Globus pallidus (tissue), 1 donor: ENCODE measurements at places on chromosomes 1 and 21.

DNA sequence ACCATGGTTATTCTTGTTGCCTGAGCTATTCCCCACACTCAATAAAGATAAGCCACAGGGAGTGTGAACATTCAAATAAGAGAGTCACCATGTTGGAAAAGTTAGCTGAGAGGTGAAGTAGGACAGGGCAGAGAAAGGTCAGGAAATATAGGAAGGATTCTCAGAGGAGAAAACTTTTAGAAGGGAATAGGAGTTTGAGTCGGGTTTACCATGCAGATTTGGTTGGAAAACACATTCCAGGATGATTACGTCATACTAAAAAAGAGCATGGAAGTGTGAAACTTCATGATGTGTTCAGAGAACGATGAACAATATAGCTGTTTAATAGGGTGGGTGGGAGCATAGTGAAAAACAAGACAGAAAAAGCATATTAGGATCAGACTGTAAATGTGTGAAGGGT lies 1125.3 kb upstream of the ADGRL2 start:
- DNase-seq: no peak

DNA sequence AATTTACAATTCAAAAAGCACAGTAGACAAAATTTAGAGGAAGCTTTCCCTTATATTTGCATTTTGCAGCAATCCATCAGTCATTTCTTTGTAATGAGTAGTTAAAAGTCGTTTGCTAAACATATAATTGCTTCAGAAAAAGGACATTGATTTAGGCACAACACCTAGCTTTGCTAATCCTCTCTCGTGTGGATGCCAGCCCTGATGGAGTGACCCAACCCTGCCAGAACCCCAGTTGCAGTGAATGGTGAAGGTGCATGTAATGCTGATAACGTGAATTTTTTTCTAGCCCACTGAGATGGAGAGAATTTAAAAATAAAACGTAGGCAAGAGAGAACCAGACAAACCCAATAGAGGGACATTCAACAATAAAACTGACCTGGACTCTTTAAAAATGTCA lies 263.4 kb downstream of the GRIK1 start:
- DNase-seq: no peak

- DNase-seq: no peak
These were observed 39.1 kb upstream of the FHAD1 start for GRCh38 chr1:15207829-15208429.

DNA sequence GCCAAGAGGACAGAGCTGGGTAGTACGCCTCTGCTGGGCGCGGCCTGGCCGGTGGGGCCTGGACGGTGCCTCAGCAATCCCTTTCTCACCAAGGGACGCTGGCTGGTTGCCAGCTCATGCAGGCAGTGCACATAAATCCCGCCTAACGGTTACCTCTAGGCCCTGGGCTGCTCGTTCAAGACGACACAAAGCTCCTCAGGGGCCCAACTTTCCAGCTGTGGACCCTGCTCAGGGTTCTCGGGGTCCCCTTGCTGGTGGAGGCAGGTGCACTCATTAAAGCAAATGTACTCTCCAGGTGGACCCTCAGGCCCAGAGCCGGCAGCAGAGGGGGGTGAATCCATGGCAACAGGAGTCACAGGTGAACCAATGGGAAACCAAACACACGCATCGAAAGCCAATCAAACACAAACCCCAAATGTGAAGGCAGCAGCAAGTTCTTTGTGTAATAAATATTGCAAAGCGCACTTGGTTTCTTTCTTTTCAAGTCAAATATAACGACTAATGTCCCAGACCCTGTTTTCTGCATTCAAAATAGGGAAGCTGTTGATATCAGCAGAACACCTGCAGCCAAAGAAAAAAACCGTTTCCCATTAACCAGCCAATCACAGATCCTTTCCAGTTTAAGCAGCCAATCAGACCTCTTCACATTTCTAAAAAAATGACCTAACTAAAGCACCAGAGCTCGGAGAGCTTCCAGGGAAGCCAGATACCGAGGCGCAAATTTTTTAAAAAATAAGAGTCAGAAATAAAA lies 26.1 kb upstream of the CLSTN1 start:
- no peak for DNase-seq

DNA sequence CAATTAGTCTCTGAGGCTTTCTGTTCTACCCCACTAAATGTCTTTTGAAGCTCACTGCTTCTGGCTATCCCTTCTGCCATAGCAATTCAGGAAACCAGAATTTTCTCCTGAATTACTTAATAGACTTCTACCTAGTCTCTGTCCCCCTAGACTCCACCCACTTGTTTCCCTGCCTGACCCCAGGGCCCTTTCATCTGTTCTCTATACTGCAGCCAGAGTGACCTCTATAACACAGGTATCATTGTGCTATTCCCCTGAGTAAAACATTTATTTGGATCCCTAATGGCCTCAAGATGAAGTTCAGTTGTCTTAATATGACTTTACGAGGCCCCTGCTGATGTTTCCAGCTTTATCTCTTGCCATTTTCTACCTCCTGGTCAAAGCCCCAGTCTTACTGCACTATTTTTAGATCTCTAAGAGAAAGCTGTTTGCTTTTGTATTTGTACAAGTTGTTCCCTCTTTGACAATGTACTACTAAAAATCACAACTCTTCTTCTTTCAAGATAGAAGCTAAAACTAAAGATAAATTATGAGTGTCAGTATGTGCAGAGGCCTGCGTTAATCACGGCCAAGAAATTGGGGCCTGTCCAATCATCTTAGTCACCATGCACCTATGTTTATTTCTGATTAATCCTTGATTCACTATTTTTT lies 54.5 kb downstream of the ATP1B1 start:
- no peak for DNase-seq

DNA sequence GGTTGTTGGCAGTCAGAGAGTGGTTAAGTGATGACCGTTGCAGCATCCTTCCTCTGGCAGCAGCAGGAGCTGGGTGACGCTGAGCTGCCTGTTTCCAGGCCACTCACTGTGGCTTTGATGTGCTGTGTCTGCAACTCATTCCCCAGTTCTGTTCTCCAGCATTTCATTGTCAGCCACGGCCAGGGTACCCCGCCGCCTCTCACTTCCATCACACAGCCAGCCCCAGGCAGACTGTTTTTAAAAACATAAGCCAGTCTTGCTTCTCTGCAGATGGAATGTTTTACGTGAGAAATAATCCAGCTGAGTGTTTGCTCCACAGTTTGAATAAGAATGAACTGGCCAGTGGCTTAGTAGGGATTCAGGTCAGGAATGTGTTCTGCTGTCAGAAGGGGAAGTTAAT lies 21.5 kb upstream of the ST6GALNAC3 start:
- DNase-seq: no peak

- no peak for DNase-seq
These were observed 14.0 kb downstream of the OSBPL9 start for GRCh38 chr1:51630922-51631321.

- no peak for DNase-seq
These were observed at the start of gene HHIPL2 for GRCh38 chr1:222547944-222548671. Gene HHIPL2, minus strand, starts transcription at chr1:222548104. Its CDS starts 60 bp downstream, at chr1:222548044.

DNA sequence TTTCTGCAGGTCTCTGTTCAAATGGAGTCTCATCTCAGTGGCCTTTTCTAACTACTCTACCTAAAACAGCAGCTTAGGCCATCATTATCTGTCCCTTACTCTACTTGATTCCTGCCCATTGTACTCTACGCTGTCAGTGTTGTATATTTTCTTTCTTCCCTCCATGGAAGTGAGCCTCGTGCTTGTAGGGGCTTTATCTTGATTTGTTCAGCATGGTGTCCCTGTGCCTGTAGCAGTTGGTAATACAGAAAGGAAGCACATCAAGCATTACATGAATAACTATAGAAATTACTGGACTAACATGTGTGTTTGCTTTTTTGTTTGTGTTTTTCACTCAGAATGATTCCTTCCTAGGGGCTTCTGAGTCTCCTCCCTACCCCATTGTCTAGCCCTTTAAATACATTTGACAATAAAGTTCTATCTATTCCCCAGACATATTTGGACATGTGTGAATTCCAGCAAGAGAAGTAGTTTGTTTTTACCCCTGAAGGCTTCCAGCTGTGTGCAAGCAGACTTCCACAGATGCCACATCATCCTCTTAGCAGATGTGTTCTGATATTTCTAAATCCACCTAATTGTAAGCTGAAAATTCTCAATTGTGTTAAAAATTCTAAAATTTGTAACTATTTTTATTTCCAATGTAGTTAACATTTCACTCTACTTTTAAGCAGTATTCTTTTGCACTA lies 40.3 kb downstream of the PRMT2 start:
- DNase-seq: no peak

DNA sequence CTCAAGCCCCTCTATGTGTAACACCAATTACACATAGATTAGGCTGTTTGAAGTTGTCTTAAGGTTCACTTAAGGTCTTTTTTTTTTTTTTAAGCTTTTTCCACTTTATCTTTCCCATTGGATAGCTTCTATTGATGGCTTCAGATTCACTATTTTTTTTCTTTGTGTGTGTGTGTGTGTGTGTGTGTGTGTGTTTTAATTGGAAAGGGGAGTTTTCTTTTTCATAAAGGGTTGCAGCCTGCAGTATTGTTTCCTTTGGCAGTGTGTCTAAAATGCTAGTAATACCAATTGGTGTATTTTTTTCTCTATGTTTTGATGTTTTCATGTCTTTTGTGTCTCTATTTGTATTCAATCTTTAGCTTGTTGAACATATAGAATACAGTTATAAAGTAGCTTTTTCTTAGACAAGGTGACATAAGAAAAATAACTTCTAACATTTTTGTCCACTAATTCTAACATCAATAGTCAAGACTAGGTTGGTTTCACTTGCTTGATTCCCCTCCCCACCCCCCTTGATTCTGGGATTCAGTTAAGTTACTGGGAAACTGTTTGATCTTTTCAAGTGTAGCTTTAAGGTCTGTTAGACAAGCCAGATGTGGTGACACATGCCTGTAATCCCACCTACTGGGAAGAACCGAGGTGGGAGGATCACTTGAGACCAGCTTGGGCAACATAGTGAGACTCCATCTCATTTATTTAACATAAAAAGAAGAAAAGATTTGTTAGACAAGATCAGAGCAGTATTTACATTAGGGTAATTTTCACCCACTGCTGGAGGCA lies 21.4 kb downstream of the PRRC2C start:
- DNase-seq: no peak

DNA sequence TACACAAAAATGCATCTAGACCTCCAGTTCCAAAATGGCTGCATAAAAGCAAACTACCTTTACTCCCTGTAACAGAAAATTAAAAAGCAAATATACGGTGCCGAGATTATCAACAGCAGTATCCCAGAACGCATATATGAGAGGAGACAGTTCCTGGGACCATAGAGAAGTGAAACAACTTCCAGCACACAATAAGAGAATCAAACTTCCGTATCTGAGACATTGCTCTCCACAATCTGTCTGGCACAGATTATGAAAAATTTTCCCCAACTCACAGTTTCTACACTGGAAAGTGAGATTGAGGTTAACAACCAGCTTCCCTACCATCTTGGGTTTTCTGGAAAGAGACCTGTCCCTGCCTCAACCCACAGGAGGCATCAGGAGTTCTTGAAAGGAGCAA lies 47.2 kb upstream of the ST6GALNAC3 start:
- no peak for DNase-seq
